Stimulated activated CD4-positive, alpha-beta T cell treated with anti-CD3 and anti-CD28 coated beads, Interleukin-1b, Interleukin-23, amount 100 ng/mL, for 1 hour (primary cell): ENCODE measurements at places on chromosomes 7 and 10.

DNA sequence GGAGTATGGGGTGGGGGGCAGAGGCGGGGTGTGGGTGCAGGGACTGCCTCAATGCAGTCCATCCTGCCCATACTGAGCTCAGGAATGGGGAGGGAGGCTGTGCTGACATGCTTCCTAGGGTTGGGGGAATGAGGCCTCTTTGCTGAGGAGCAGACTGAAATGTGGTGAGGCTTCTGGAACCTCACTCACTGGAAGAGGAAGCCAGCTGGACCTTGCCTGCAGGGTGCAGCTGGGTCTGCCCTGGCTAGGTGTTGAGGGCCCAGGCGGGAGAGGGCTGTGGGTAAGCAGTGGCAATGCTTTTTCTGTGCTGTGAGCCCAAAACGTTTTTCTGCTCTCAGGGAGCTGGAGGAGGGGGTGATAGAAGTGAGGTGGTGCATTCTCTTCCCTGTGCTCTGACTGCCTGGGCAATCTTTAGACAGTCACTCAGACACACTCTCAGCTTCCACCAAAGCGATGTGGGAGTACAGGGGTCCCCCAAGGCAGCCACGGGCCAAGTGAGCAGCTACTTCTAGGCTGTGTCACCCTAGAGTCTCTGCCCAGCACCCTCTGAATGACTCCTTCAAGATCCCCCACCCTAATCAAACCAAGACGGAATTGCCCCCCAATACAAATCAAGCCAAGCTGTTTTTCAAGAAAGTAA lies 41.1 kb upstream of the BMPR1A start:
- no peak for DNase-seq

DNA sequence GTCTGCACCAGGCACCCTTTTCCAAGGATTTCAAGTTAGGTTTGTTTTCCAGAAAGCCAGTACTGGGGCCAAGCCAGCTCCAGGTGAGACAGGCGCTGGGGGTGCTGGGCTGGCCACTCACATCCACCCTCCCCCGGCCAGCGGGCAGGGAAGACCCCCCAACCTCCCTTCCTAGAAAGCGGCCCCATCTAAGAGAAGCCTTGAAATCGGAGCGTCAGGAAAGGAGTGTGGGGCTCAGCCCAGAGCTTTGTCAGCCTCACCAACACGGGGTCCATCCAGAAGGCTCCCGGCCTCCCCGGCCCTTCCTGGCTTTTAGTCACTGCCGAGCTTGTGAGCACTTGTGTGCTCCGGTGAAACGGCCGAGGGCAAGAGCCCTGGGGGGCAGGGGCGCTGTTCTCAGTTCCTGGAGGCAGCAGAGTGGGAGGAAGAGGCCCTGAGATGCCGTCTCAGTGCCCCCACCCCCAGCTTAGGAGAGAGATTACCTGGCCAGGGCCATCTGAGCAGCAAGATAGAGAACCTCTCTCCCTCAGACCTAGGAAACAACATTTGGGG lies 39.6 kb downstream of the PDGFA start:
- no peak for DNase-seq

- DNase-seq = no peak
Observed at GRCh38 chr7:44154703-44155102, 13.6 kb upstream of the MYL7 start.

DNA sequence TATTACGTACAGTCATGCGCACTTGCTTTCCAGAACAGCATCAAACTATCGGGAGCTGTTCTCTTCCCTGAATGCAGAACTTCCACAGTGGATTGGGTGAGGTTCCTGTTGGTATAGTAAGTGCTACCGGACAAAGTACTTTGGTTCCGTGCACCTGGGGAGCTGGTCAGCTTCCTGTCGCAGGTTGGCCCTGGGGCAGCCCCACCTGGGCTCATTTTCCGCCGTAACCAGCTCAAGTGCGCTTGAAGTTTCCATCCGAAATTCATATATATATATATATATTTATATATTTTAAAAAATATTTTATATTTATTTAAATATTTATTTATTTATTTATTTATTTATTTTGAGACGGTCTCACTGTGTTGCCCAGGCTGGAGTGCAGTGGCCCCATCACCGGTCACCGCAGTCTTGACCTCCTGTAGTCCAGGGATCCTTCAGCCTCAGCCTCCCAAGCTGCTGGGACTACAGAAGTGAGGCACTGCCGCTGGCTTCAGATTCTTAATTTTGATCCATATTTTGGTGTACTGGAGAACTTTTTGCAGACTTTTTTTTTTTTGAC lies 6.5 kb downstream of the SCART1 start:
- no peak for DNase-seq

GRCh38 chr10:52220947-52221346 lies 93.1 kb upstream of the DKK1 start:
- no peak for DNase-seq

DNA sequence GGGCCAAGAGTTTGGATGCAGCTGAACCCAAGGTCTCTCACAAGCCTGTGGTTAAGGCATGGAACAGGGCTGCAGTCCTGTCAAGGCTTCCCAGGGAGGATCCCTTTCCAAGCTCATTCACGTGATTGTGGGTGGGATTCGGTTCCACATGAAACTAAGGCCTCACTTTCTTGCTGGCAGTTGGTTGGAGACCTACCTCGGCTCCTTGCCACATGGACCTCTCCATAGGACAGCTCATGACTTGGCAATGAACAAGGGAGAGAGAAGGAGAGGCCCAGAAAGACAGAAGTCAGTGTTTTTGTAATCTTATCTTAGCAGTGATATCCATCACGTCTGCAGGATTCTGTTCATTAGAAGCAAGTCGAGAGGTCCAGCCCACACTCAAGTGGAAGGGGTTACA lies 583.8 kb downstream of the LRMDA start:
- DNase-seq = no peak

- no peak for DNase-seq
Observed at GRCh38 chr7:90570373-90570959, 25.7 kb upstream of the CDK14 start.

GRCh38 chr10:14616955-14617730 lies 157.6 kb downstream of the FAM107B start:
- DNase-seq = no peak

DNA sequence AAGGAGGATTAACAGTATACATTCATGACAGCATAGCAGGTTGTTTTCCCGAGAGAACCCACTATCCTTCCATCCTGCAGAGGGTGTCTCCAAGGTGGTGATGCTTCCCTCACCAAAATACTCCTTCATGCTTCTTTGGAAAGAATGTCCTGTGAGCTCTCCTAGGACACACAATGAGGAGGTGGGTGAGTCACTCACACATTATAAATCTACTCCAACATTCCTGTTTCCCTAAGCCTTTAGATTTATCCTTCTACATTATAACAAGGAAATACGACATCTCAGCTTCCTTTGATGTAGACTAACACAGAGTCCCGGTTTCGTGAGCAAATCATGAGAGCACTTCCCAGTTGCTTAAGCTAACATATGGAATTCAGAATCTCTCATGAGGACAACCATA lies 689.7 kb upstream of the CELF2 start:
- no peak for DNase-seq

GRCh38 chr7:121302214-121302745 lies 26.5 kb upstream of the WNT16 start:
- no peak for DNase-seq

GRCh38 chr10:53033396-53033795 lies 260.8 kb upstream of the MBL2 start:
- DNase-seq = no peak

- DNase-seq = no peak
Observed at GRCh38 chr7:11195502-11195901, 221.8 kb downstream of the PHF14 start.

GRCh38 chr10:96743988-96744585 lies 23.8 kb upstream of the PIK3AP1 start:
- DNase-seq = no peak
